Neural cell (in vitro differentiated cells): ENCODE measurements at places on chromosomes 6 and 20. TPM values are rescaled to one million over a fixed set of nuclear protein-coding genes. Genes with fewer than 3 reads are reported as not detected.

CRISP3 gene
- polyA plus RNA-seq = not detected in 2 replicates

SYS1 gene
- 15.8 and 16.1 TPM in 2 replicates for polyA plus RNA-seq

TGM3 gene
- polyA plus RNA-seq = 0.10 and 0.24 TPM in 2 replicates

RBM24 gene
- 3.4 and 4.9 TPM in 2 replicates for polyA plus RNA-seq

TRERF1 gene
- polyA plus RNA-seq = 4.3 and 4.5 TPM in 2 replicates

ZNF322 gene
- polyA plus RNA-seq = 29.4 and 31.7 TPM in 2 replicates

LSM2 gene
- polyA plus RNA-seq = 68.5 and 87.6 TPM in 2 replicates

TRIM26 gene
- polyA plus RNA-seq = 23.5 and 25.9 TPM in 2 replicates

SLC35D3 gene
- 0.56 TPM in 1 of 2 replicates, not detected in the other for polyA plus RNA-seq

SPATS1 gene
- polyA plus RNA-seq = not detected in 2 replicates

RAE1 gene
- polyA plus RNA-seq = 134 and 136 TPM in 2 replicates

WFDC5 gene
- polyA plus RNA-seq = not detected in 2 replicates

VGLL2 gene
- not detected in 2 replicates for polyA plus RNA-seq

GNMT gene
- polyA plus RNA-seq = 0.30 and 0.97 TPM in 2 replicates

GLYATL3 gene
- polyA plus RNA-seq = not detected in 2 replicates

PLN gene
- not detected in 2 replicates for polyA plus RNA-seq

RWDD1 gene
- polyA plus RNA-seq = 70.1 and 83.3 TPM in 2 replicates

TMEM200A gene
- 30.7 and 31.3 TPM in 2 replicates for polyA plus RNA-seq

DEFB124 gene
- polyA plus RNA-seq = not detected in 2 replicates

TNFRSF6B gene
- 9.4 TPM in 1 of 2 replicates, not detected in the other for polyA plus RNA-seq

APOBEC2 gene
- not detected in 2 replicates for polyA plus RNA-seq

CDH26 gene
- 0.43 and 3.3 TPM in 2 replicates for polyA plus RNA-seq

USP49 gene
- 23.5 and 24.2 TPM in 2 replicates for polyA plus RNA-seq

ZC3H12D gene
- 0.66 and 1.0 TPM in 2 replicates for polyA plus RNA-seq
